ENCODE measurements at places on chromosomes 2 and 18.

- DNase-seq: no peak
These were observed 167.7 kb downstream of the VAPA start for GRCh38 chr18:10081492-10081891.

- DNase-seq: no peak
These were observed 110.4 kb upstream of the VRK2 start for GRCh38 chr2:57936216-57936615.

- DNase-seq: no peak
These were observed 6.6 kb downstream of the HPCAL1 start for GRCh38 chr2:10309286-10309685.

- DNase-seq: no peak
These were observed 143.7 kb downstream of the MYO5B start for GRCh38 chr18:50051288-50051687.

- DNase-seq: no peak
These were observed 16.6 kb downstream of the SP110 start for GRCh38 chr2:230203110-230203676.

DNA sequence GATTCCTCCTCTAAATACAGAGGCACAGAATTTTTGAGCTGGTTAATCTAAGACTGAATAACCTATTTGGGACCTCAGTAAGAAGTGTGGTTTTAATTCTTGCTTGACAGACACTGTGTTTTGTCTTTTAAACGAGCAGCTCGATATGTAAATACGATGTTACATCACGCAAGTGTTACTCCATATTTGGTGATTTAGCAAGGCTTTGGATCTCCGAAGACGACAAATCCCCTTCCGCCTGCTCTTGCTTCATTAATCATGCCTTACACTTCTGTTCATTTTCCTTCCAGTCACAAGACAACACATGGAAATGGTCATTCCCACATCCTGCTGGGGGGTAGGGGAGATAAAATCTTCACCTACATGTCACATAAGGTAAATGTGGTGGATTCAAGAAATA, 9.4 kb downstream of the BCL11A start:
- no peak for DNase-seq

- DNase-seq: no peak
These were observed 76.6 kb downstream of the COBLL1 start for GRCh38 chr2:164764996-164765395.

DNA sequence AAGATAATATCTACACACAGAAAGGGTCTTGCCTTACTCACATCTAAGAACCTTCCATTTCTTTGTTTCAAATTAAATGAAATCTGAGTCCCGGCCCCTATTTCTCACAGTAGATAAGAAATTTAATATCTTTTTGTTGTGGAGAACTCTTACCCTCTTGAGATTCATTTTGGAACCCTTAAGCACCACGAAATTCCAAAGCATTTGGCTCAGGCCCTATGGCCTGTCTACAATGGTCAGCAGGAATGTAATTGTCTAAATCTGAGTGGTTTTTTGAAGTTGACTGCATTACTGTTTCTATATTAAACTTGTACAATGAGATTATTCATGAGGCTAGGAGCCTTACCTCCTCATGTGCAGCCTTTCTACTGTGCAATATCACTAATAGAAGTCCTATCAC, 723.3 kb downstream of the TSN start:
- DNase-seq: no peak

DNA sequence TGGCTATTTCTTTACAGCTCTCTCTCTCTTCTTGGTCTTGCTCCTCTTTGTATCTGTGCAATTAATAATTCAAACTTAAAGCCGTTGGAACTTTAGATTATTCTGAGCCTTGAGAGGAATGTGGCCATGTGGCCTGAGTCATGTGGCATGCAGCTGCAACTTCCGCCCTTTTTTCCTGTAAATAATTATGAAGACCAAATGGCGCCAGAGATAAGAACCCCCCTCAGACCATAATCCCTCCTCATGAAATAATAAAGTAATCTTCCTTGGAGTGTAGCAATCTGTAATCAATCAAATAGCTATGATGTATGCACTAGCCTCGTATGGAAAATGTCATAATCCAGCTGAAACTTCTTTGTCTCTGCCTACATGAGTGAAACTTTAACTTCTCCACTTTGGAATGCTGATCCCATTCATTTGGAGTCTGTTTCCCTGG, 13.5 kb upstream of the TWSG1 start:
- no peak for DNase-seq

- DNase-seq: no peak
These were observed 260.8 kb downstream of the SETBP1 start for GRCh38 chr18:44941516-44941915.

DNA sequence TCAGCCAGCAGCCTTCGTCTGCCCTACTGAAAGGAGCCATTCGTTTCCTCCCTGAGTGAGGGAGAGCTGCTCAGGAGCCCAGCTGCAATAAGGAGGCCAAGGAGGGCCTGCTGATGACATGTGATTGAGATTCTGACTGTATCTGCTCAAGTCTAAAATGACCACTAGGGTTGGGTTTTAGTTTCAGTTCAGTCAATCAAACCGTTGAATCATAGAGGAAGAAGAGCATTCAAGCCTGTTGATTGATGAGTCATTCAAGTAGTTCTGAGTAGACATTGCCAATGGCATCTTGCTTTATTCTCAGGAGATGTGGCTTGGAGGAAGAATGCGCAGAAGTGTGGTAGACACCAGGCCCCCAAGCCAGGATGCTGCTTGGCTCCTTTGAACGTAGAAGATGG, 19.9 kb upstream of the BCL2L11 start:
- DNase-seq: no peak

DNA sequence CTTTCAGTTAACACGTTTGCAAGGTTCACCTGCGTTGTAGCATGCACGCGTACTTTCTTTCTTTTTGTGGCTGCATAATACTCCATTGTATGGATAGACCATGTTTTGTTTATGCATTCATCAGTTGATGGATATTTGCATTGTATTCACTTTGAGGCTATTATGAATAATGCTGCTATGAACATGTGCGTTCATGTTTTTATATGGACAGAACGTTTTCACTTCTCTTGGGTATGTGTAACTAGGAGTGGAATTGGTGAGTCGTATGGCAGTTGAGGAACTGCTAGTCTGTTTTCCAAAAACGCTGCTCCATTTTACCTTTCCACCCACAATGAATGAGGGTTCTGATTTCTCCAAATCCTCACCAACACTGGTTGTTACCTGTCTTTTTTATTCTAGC, 244.3 kb downstream of the GLI2 start:
- no peak for DNase-seq

GRCh38 chr2:5539282-5540165, 152.7 kb upstream of the SOX11 start:
- no peak for DNase-seq

GRCh38 chr2:12855508-12855907, 138.8 kb downstream of the TRIB2 start:
- DNase-seq: no peak

GRCh38 chr2:101748000-101748399, 50.5 kb downstream of the MAP4K4 start:
- DNase-seq: no peak

GRCh38 chr2:85778646-85779379, 25.0 kb downstream of the ATOH8 start:
- no peak for DNase-seq

GRCh38 chr2:9765611-9766531, 77.4 kb upstream of the TAF1B start:
- no peak for DNase-seq

DNA sequence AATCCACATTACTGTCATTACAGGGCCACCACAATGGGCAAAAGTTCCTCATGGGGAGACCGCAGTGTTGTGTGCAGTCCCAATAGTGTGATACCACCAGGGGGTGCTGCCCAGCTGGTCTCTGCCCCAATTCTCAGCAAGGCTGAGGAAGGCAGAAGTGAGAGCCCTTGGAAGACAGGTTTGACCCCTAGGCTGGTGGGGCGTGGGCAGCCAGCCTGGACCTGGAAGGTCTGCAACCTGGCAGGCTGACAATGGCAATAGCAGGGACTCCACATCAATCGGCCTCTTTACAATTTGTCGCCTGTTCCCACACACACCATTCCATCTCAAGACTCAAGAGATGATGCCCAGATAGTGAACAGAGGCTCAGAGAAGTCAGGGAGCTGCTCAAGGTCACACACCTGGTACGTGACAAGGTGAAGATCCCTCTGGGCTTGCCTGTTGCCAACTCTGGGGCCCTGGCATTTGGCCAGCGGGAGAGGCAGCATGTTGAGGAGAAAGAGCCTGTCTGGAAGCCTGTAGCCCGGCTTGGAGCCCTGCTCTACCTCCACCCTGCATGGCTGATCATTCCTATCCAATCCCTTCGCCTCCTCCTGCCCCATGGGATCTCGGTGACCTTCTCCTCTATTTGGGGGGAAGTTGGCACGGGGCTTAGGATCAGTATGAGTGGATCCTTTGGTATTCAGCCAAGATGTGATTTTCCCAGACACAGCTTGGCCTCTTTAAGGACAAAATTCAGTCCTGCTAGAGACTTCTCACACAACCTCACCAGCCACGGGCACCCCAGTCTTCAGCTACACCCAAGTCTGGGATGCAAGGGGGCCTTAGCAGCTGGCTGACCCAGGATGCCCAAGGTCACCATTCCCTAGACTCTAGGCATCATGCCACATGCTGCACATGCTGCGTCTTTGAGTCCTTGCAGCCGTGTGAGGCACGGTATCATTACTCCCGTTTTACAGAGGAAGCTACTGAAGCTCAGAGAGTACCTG, 2.9 kb upstream of the ATOH8 start:
- DNase-seq: peak; percentile 13

GRCh38 chr18:60732143-60732542, 359.6 kb upstream of the MC4R start:
- no peak for DNase-seq

DNA sequence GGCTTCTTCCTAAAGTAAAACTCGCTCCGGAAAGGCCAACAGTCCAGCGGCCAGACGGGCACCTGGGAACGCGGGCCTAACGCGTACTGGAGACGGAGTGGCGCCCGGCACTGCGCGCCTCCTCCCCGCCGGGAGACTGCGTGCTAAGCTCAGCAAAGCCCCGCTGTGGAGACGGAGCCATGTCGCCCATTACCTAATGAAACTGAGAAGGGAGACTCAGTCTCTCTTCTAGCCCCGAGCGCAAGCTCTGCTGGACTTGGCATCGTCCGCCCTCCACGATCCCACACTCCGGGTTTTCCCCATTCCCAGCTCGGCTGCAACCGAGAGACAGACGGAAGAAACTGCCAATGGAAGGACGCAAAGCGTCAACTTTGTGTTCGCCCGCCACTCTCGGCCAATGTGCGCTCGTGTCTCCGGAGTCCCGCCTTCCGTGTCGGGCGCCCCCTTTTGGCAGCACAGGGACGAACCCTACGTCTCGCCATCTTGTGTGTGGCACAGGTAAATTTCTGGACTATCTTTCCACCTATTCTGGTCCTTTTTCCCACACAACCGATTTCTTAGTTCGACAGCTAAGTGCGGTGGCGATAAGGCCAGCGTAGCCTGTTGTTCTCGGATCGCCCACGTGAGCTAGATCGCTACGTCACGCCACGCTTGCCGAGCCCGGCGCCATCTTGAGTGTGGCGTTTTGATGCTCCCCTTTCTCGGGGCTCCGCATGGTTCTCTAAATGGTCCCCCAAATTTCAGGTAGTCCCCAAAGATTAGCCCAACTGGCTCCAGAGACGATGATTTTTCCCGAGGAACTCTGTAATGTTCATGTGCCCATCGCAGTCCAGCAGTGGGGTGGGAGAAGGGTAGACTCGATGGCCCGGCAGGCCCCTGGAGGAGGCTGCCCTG, 1.3 kb upstream of the PTMA start:
- DNase-seq: peak; percentile 93

- peak; percentile 74 for DNase-seq
These were observed 116.2 kb downstream of the SMAD7 start for GRCh38 chr18:48834413-48835031.

GRCh38 chr2:28393114-28393836, 617 bp downstream of the FOSL2 start:
- peak; percentile 49 for DNase-seq

- DNase-seq: peak; percentile 45
These were observed 89.4 kb upstream of the TAF1B start for GRCh38 chr2:9753665-9754531.

DNA sequence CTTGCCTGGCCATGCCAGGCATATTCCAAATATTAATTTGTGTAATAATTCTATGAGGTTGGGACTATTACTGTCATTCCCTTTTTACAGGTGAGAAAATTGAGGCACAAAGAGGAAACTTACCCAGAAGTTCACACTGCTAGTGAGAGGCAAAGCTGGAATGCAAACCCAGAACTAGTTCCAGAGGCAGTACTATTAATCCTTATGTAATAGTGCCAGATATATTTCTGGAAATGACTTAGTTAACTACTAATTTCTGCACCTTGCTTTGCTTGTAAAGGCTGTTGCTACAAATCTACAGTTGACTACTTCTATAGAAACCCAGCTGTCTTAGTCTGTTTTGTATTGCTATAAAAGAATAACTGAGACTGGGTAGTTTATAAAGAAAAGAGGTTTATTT, 5.3 kb upstream of the CFLAR start:
- DNase-seq: no peak

GRCh38 chr2:110116033-110116710, 550 bp upstream of the MALL start:
- DNase-seq: no peak

- DNase-seq: no peak
These were observed 4.1 kb downstream of the HOXD3 start for GRCh38 chr2:176160986-176161824.

DNA sequence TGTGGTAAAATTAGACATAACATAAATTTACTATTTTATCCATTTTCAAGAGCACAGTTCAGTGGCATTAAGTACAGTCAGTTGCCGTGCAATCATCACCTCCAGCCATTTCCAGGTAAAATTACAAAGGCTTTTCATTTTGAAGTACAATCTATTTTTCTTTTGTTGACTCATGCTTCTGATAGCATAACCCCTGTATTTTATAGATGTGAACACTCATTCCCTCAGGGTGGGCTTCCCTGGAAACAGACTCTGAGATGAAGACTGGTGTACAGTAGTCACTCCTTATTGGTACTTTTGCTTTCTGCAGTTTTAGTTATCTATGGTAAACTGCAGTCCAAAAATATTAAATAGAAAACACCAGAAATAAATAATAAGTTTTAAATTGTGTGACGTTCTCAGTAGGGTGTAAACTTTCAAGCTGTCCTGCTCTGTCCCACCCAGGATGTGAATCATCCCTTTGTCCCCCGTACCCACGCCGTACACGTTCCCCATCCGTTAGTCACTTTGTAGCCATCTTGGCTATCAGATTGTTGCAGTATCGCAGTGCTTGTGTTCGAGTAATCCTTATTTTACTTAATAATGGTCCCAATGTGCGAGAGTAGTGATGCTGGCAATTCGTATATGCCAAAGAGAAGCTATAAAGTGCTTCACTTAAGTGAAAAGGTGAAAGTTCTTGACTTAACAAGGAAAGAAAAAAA, 41.1 kb upstream of the NAB1 start:
- no peak for DNase-seq

DNA sequence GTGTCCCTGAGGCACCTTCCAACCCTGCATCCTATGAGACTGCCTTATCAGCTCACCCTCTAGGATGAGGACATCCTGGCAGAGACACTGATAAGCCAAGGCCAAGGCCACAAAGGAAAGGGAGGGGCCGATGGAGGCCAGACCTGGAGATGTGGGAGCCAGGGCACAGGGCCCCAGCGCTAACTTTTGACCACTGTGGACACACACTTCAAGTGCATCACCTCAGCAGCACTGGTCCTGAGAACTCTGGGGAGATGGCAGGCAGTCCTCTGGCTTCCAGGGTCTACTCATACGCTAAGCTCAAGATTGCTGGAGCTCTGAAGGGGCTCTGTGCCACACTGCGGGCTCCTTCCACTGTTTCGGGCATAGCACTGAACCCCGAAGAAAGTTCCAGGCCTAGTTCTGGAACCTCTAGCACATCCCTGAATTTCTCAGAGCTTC, 100.2 kb upstream of the ID2 start:
- no peak for DNase-seq

Measured in stimulated activated CD8-positive, alpha-beta memory T cell treated with anti-CD3 and anti-CD28 coated beads, Interleukin-15, amount 100 ng/mL, for 4 hours (primary cell).